ENCODE measurements at places on chromosomes 6 and 20.

DNA sequence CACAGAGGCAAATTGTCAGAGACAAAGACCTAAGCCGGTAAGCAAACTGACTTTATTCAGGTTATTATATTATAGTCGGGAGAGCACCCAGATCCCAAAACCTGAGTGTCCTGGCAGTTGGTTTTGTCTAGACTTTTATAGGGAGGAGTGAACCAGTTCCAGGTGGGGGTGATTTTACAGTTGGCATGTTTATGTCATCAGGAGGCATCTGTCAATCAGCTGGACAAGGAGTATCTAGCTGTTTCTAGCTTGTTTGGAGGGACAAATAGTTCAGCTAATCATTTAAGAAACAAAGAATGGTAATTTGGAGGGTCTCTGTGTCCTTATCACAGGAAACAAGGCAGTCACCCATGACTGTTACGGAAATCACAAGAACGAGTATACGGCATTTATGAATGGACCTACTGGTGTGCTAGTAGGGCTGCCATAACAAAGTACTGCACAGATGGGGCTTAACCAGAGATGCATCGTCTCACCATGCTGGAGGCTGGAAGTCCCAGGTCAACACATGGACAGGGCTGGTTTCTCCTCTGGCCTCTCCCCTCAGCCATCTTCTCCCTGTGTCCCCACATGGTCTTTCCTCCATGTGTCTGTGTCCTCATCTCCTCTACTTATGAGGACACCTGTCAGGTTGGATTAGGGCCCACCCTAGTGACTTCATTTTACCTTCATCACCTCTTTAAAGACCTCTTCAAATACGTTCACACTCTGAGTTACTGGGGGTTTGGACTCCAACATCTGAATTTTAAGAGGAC lies 122.7 kb downstream of the LY86 start:
- no peak for DNase-seq

GRCh38 chr20:41969656-41970055 lies 351.5 kb upstream of the CHD6 start:
- DNase-seq = no peak

DNA sequence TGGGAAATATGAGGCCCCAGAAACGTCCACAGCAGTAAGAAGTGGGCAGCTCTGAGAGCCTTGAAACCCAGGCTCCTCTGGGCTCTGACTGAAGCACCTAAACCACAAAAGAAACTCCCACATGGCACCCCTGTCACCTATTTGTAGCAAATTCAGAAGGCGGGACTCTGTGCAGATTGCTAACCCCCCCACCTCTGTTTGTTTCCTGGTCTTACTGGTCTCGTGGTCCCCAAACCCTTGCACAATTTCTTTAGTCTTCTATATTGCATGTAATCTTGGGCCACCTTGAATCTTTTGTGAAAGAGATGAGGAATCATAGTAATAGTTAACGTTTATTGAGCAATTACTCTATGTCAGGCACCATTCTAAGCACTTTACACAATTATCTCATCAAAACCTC lies 154.3 kb downstream of the PREX1 start:
- DNase-seq = no peak

- DNase-seq = no peak
Observed at GRCh38 chr6:147022041-147022440, 182.2 kb upstream of the STXBP5 start.

- peak; percentile 43 for DNase-seq
Observed at GRCh38 chr20:37298190-37298939, 8.9 kb downstream of the MANBAL start.

DNA sequence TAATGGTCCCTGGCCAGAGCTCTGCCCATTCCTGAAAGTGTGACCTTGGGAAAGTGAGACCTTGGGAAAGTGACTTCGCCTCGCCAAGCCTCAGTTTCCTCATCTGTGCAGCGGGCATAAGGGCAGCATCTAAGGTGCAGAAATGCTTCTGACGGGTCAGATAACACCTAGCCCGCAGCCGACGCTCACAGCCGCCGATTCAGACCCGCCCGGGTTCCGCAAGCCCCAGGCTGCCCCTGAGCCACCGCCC lies 486 bp downstream of the FKBP1A start:
- DNase-seq = no peak

- no peak for DNase-seq
Observed at GRCh38 chr6:18412068-18412467, 24.9 kb downstream of the RNF144B start.

GRCh38 chr6:2871953-2872352 lies 30.3 kb upstream of the SERPINB1 start:
- DNase-seq = no peak

DNA sequence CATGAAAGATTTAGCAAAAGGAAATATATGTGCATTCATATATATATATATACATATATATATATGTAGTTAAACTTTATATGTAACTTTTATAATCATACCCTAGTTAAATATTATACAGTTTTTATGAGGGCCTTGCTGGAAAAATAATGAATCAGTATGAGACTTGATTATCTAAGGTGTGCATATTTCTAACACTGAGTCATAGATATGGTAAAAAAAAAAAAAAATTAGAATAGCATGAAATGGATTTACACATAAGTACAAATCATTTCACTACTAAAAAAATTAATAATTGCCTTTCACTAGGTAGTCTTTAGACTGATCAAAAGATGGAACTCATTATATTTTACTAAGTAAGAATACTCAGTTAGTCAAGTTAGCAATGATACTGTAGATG lies 51.3 kb upstream of the DST start:
- no peak for DNase-seq

Data from skeletal muscle cell (primary cell).